Activated T-cell treated with anti-CD3 and anti-CD28 coated beads, Interleukin-2, amount 50 U/mL, for 72 hours (primary cell): ENCODE measurements at places on chromosomes 7 and 10. TPM values are rescaled to one million over a fixed set of nuclear protein-coding genes. Genes with fewer than 3 reads are reported as not detected.

Gene HKDC1
- total RNA-seq = 0.62 TPM

Gene CDC14C
- not detected for total RNA-seq

Gene PITX3
- 0.24 TPM for total RNA-seq

Gene HYAL4
- 1.8 TPM for total RNA-seq

Gene EVX1
- total RNA-seq = not detected

Gene PARP12
- total RNA-seq = 71.5 TPM

- no peaks in the 10 kb centered on the region for H3K27me3 ChIP-seq
- no peak for DNase-seq
- no peaks in the 10 kb centered on the region for H3K4me1 ChIP-seq
- no peaks in the 10 kb centered on the region for H3K36me3 ChIP-seq
These were observed 544.2 kb upstream of the PHF14 start for GRCh38 chr7:10429511-10429910.

GRCh38 chr10:13686331-13686752, 99.6 kb downstream of the PRPF18 start:
- no peaks in the 10 kb centered on the region for H3K27me3 ChIP-seq
- no peaks in the 10 kb centered on the region for H3K4me1 ChIP-seq
- no peak overlapping the region for H3K27ac ChIP-seq
- no peaks in the 10 kb centered on the region for H3K36me3 ChIP-seq
- no peak overlapping the region for H3K4me3 ChIP-seq
- DNase-seq = no peak

- H3K4me3 ChIP-seq = peak overlapping the region; percentile 83
- H3K36me3 ChIP-seq = no peaks in the 10 kb centered on the region
- peaks cover 24% of the 10 kb centered on the region for H3K4me1 ChIP-seq
- peaks cover 31% of the 10 kb centered on the region for H3K27me3 ChIP-seq
- DNase-seq = peak; percentile 77
These were observed 2.7 kb upstream of the MUC17 start for GRCh38 chr7:101017064-101017777.
